NCI-H524 (cell line): ENCODE measurements at places on chromosomes 6 and 20.

DNA sequence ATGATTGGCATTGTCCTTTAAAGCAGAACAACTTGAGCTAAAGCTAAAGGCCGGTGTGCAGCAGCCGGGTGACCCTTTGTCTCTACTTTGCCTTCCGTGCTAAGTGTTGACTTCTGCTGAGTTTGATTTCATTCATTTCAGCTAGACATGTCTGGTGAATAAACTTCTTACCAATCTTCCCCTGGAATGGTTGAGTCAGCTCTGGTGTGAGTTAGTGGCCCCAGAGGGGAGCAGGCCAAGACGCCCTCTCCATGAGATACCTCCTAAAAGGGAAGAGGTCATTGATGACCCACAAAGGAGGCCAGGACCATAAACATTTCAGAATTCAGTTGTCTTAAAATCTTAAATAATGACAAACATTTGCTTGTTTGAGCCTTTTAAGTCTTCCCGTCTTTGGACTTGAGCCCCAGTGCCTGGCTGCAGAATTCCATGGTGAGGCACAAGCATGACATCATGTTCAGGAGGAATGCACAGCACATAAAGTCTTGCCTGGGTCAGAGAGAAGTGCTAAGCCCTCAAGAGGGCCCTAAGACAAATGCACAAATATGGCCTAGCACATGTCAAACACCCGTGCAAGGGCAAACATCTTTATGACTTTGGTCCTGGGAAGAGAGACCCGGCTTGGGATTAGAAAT, 96.3 kb upstream of the NEDD9 start:
- no peak for DNase-seq

DNA sequence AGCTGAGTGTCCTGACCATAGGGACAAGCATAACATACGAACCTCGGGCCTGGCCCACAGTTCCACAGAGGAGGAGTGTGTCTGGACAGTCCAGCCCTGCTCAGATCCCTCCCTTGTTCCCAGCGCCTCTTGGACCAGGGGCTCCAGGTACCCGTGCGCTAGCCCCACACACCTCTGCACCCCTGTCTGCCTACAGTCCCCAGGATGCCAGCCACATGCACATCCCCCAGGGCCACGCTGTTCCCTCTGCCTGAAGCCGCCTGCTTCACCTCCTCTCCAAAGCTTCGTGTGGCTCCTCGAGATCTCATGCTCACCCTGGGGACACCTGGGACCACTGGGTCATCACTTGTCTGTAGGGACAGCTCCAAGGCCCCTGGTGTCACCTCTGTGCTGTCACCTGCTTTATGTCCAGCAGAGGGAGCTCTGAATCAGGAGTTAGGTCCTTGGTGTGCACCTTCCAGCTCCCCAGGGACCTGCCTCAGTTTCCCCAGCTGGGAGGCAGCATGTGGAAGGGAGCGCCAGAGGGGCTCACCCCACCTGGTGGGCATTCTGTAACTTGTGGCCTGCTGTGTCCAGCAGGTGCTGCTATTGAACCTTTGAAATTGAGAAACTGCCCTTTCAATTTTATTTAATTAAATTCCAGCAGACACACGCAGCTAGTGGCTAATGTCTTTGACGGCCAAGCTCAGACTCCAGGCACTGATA, 7.3 kb upstream of the YTHDF1 start:
- no peak for DNase-seq

DNA sequence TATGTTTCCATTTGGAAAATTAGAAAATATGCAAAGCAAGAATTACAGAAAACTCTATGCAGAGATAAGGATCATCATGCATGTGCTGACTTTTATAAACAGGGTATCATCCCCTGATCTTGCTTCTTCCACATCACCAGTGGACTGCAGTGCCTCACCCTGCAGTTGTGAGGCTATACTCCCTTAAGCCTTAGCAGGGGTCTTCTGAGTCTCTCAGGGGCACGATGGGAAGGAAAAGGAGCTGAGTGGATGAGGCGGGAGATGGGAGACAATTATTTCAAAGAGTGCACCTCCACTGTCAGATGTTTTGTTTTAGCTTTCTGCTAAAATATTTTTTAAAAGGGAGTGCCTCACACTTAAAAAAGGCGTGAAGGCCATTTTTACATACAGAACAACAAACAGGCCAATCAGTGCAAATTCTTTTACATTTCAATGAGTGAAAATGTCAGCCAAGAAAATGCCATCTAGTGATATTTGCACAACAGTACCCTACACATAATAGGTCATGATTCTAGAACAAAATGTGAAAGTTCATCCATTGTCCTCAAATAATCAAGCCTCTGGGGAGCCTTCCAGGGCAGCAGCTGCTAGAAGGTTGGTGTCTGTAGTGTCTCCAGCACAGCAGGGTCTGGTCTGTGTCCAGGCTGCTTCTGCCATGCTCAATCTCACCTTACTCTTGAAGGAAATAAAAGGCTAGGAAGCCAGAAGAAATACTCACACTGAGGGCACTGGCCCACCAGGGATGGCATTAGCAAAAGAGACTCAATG, 13.2 kb upstream of the SERPINB9 start:
- no peak for DNase-seq

GRCh38 chr6:158839796-158840195, 20.6 kb upstream of the EZR start:
- no peak for DNase-seq

- DNase-seq: no peak
Observed at GRCh38 chr20:57614490-57615444, 5.5 kb downstream of the ZBP1 start.

- no peak for DNase-seq
Observed at GRCh38 chr6:158324136-158324535, 11.9 kb downstream of the TULP4 start.

DNA sequence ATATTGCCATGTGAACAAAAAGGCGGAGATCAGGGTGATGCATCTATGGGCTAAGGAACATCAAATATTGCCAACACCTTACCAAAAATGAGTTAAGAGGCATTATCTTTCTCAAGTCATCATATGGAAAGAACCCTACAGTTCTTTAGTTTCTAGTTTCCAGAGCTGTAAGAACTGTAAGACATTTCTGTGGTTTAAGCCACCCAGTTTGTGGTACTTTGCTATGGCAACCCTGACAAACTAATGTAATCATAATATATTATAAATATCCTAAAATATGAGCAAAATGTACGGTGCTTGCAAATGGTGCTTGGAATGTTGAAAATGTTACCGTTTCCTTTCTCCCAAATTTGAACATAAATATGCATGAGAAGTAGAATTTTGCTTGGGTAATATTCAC, 349.6 kb downstream of the PHF3 start:
- no peak for DNase-seq

DNA sequence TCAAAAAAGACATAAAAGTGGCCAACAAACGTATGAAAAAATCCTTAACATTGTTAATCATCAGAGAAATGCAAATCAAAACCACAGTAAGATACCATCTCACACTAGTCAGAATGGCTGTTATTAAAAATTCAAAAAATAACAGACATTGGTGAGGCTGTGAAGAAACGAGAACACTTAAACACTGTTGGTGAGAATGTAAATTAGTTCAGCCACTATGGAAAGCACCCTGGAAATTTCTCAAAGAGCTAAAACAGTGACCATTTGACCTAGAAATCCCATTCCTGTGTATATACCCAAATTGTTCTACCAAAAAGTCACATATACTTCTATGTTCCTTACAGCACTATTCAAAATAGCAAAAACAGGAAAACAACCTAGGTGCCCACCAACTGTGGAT, 24.9 kb upstream of the NT5E start:
- DNase-seq: no peak

DNA sequence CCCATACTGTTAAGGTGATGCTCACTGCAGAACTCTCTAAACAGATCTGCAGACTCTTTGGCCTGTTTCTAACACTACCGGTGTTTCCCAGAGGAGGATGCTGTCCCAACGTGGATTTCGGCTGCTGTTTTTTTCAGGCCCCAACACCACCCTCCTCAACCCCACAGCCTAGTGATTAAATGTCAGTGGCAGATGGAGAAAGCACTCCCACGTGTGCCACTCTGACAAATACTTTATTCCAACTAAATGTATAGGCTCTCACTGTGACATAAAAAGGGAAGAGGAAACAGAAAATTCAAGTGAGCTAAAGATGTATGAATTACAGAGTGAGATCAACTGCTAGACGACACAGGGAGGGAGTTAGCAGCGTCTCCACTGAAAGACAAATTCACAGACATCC, 3.6 kb downstream of the TBC1D20 start:
- DNase-seq: peak; percentile 79

DNA sequence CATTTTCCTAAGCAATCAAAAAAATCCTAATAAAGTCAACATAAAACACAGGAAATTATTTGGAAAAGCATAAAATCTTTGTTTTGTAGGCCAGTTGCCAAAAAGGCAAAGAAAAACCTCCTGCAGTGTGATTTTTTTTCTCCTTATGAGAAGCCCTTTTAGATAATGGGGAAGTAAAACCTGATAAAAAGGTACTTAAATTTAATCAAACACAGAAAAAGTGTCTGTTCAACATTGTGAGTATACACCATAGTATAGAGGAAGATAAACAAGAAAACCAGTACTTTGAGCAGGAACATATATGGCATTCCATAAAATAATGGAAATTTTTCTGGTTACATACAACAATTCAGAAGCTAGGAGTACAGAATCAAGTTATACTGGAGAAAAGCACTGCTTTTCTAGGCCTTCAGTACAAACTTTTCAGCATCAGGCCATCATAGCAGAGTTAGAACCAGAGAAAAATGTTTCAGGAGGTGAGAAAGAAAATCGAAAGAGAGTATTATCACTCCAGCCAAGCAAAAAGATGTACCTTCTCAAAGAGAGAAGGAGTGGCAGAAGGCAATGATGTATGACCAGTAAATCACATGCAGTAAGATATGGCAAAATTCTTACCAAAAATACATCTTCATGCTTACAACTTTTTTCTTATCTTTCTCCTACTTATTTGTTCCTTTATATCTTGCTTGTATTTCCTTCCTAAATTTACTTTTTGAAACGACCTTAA, 494.9 kb downstream of the KIF16B start:
- no peak for DNase-seq

- DNase-seq: no peak
Observed at GRCh38 chr6:53241938-53242337, 93.3 kb upstream of the GCM1 start.

DNA sequence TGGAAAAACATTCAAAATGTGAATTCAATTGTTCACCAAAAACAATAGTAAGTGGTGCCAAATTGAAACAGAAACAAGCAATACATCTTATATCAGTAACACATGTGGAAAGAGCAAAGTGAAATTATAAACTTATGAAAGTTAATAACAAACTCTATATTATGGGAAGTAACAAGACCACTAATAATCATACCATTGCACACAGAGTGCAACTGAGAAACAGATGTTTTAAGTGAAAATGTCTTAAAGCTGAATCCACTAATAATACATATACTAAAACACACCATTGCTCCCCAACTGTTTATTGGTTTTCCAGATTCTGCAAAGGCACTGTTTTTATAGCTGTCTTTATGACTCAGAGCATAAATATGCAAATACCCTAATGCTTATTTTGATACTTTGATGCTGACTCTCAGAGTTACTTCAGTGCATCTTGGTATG, 292.3 kb downstream of the RFPL4B start:
- no peak for DNase-seq

DNA sequence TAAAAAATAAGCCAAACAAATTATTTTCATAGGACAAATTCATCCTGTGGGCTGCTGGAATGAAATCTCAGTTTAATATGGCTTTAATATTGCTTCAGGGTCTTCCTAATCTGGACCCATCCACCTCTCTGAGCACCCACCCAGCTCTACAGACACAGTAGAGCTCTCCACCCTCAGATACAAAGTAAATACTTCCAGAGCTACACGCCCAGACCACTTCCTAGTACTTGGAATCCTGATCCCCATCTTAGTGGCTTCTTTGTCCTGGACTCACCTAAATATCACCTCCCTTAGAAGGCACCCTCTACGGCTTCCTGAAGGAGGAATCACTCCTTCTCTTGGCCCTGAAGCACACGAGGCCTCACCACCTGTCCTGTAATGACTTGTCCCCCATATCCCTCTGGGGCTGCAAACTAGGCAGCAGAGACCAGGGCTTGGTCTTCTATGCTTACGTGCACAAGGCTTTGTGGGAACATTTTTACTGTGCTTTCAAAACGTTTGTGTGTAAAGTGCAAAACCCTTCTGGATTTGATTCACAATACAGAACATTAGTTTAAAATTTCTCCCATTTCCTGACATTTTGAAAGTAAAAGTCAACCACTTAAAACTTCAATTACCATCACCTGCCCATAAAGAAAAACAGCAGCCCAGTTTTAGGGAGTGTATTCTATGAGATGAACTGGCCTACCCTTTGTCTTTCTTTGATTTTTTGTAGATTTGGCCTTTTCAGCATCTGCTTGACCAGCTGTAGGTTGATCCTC, 2.4 kb downstream of the CTCFL start:
- no peak for DNase-seq

GRCh38 chr6:1400126-1400850, 10.9 kb downstream of the FOXF2 start:
- peak; percentile 46 for DNase-seq

- DNase-seq: peak; percentile 58
Observed at GRCh38 chr6:40720375-40720748, 133.2 kb upstream of the LRFN2 start.

GRCh38 chr6:26660000-26660361, 435 bp upstream of the ZNF322 start:
- peak; percentile 32 for DNase-seq

- no peak for DNase-seq
Observed at GRCh38 chr20:2671977-2672376, 8.0 kb upstream of the IDH3B start.

DNA sequence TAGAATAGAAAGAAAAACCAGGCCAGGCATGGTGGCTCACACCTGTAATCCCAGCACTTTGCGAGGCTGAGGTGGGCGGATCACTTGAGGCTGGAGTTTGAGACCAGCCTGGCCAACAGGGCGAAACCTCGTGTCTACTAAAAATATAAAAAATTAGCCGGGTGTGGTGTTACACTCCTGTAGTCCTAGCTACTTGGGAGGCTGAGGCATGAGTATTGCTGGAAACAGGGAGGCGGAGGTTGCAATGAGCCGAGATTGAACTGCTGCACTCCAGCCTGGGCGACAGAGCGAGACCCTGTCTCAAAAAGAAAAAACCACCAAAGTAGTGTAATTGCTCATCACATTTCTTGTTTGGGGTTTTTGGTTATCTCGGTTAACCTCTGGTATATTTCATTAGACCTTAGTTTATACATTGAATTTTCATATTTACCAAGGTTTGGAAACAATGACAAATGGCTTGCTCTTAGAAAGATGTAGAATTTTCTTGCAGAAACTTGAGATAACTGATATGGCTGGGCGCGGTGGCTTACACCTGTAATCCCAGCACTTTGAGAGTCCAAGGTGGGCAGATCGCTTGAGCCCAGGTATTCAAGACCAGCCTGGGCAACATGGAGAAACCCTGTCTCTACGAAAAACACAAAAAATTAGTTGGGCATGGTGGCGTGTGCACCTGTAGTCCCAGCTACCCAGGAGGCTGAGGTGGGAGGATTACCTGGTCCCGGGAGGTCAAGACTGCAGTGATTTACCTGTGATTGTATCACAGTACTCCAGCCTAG, 14.2 kb downstream of the ITCH start:
- no peak for DNase-seq

- no peak for DNase-seq
Observed at GRCh38 chr20:36469973-36470372, 71.3 kb upstream of the MYL9 start.
